NCI-H1092 (cell line): ENCODE measurements at places on chromosomes 3 and 15.

- DNase-seq: no peak
These were observed 8.5 kb downstream of the HOMER2 start for GRCh38 chr15:82944056-82944455.

DNA sequence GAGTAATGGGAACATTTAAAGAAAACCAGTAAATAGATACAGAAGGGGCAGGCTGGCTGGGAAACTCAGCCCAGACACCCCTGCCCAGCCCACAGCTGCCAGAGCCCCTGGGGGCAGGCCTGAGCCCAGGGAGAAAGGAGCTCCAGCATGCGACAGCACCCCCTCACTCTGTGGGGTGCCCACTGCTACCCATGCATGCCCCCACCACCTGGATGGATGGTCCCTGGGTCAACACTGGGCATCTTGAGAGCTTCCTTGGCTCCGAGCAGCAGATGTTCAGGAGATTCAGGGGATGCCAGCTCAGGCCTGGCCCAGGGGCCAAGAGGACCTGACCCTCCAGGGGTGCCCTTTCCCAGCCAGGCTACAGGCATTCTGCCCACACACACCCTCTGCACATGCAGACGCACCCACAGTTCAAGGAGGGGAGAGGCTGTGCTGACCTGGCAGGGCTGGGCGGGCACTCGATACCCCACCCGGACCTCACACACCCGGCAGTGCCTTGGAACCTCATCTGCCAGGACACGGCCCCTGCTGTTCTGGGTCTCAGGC, 31.5 kb downstream of the PTH1R start:
- no peak for DNase-seq

DNA sequence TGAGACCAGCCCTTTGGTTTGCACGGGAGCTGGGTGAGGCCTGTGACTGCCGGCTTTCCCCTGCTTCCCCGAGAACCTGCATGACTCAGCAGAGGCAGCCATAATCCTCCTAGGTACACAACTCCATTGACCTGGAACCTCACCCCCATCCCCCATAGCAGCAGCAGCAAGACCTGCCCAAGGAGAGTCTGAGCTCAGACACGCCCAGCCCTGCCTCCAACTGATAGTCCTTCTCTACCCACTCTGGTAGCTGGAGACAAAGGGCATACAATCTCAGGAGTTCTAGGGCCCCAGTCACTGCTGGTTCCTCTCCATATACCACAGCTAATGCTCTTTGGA, 141.0 kb upstream of the ARHGEF26 start:
- DNase-seq: no peak

DNA sequence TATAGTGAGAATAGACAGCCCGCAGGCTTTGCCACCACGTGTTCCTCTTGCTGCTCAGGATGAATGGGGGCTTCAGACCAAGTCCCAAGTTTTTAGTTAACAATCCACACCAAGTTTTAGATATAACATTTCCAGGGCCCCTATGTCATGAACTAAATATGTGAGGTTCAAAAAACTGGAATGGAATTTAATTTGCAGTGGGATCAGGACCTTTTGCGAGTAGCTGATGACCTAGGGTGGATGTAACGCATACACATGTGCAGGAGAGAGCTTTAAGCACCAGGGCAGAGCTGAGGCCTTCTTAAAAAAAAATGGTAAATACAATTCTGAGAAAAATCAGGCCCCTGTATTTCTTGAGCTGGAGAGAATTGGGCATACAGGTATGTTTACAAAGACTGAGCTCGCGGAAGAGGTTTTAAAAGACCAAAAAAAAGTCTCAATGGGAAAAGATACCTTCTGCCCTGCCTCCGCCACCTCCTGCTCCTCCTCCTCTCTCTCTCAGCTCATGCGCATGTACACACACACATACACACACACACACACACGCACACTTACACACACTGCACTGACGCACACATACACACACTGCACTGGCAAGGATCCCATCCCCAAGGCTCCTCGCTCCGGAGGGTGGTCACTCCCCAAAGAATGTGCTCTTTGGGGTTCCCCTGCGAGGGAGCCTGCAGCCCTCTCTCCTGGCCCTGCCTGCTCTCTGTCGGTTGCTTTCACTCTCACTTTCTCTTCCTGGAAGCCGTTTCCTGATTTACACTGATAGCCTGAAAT, 48.2 kb upstream of the IGF1R start:
- no peak for DNase-seq
